Stimulated activated CD4-positive, alpha-beta T cell treated with anti-CD3 and anti-CD28 coated beads, Interleukin-4, amount 100 ng/mL, for 4 hours (primary cell): ENCODE measurements at places on chromosomes 1 and 21.

GRCh38 chr1:114154146-114154962, 685 bp upstream of the SYT6 start:
- DNase-seq, result no peak

- DNase-seq, result no peak
These were observed 6.7 kb downstream of the ADIPOR1 start for GRCh38 chr1:202951437-202951836.

DNA sequence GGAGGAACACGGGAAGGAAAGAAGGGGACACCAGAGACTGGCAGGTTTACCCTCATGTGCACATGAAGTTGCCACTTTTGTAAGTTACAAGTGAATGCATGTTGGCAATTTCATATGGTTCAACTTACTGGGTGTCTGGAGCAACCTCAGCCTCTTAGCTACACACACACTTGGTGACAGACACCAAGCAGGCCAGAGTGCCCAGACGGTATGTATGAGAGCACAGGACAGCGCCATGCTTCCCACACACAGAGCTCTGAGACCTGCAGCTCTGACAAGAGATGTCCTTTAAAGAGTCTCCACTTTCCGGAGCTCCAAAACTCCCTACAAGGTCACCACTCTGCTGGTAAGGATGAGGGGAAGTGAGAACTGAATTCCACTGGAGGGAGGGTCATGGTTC, 1.9 kb upstream of the TRABD2B start:
- no peak for DNase-seq

DNA sequence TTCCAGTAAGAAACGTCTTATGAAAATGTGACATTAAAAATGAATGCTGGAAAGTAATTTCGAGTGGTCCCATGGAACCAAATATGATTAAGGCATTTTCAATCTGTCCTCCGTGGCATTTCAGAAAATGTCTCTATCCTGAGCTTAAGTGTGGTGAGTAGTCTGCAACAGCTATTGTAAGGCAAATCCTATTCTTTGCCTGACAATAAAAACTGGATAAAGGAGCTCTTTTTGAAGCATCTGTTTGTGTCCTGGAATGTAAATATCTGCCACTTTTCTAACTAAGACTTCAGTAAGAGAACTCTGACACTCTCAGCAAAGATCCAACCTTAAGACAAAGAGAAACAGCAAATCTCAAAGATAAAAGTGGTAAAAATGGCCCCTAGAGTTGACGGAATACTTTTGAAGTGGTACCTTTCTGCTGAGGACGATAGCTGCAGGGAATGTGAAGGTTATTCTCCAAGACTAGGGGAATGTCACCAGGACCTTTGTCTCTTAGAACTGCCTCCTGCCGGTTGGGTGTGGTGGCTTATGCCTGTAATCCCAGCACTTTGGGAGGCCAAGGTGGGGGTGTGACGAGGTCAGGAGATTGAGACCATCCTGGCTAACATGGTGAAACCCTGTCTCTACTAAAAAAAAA, 486.7 kb upstream of the ZP4 start:
- DNase-seq, result no peak

DNA sequence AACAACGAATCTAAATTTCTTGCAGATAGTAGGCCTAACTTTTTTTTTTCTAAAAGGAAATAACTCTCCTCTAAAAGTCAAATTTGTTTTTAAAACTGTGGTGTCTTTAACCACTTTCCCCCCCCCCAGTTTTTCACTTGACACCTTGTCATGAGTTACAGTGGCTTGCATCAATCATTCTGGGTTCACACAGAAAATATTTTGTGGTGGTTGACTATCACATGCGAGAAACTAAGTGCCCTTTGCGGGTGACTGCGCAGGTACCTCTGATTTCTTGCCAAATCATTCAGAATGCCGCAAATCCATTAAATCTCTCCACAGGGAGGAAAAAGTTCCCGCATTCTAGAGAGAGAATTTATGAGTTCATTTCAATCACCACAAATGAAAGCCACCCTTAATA, 23.8 kb upstream of the SAMSN1 start:
- no peak for DNase-seq

- no peak for DNase-seq
These were observed 43.1 kb downstream of the OR10J5 start for GRCh38 chr1:159492575-159493323.

- no peak for DNase-seq
These were observed 23.3 kb downstream of the INPP5B start for GRCh38 chr1:37923551-37923889.

DNA sequence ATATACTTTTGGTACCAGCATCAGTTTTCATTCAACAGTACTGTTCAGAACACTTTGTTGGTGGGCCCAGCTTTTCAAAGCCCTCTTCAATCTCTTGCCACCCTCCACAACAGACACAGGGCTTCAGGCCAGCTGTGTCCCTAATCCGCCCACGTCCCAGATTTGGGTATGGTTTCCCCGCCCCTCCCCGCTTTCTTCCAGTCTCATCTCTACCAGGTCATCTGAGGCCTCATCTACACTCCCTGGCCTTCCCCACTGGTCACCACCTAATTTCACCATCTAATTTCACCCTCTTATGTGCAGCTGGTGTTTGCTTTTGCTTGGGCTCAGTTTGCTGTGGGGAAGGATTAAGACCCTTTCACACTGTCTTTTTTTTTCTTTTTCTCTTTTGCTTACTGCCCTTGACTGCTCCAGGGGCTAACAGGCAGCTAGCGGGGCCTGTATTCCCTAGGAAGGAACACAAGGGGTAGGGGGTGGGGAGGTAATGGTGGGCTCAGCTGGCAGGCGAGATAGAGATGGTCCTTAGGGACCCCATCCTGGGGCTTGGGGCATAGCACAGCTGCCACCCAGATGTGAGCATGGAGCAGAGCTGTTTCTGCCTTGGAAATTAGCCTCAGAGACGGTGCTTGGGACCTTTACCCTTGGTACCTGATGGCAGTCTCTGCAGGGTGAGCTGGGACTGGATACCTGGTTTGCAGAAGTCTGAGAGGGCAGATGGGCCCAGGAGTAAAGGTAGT, 3.8 kb upstream of the EPB41 start:
- no peak for DNase-seq

- DNase-seq, result no peak
These were observed 207.9 kb downstream of the TPR start for GRCh38 chr1:186167096-186167668.
